ENCODE measurements at places on chromosomes 4 and X.
A peak's percentile ranks its signal among the peaks of the same experiment; 100 is the strongest.

DNA sequence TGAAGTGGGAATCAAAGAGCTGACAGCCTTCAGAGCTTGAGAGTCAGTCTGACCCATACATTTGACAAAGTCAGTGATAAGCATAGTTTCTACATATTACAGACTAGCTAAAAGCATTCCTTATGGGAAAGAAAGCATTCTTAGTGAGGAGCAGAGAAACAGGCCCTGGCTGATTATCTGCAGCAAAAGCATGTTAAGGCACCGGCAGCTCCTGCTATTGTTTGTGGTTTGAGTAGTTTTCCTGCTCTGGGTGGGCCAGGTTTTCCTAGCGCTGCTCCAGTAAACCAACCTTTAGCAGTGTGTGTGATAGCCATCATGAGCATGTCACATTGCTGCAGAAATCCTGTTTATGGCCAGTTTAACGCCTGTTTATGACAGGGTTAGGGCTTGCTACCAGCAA lies 51.6 kb upstream of the WDR1 start:
- H3K27ac ChIP-seq, result no peak overlapping the region
- no peaks in the 10 kb centered on the region for H3K36me3 ChIP-seq
- no peak overlapping the region for H3K4me3 ChIP-seq
- H3K4me1 ChIP-seq, result peaks cover 37% of the 10 kb centered on the region
- DNase-seq, result no peak
- no peaks in the 10 kb centered on the region for H3K27me3 ChIP-seq

DNA sequence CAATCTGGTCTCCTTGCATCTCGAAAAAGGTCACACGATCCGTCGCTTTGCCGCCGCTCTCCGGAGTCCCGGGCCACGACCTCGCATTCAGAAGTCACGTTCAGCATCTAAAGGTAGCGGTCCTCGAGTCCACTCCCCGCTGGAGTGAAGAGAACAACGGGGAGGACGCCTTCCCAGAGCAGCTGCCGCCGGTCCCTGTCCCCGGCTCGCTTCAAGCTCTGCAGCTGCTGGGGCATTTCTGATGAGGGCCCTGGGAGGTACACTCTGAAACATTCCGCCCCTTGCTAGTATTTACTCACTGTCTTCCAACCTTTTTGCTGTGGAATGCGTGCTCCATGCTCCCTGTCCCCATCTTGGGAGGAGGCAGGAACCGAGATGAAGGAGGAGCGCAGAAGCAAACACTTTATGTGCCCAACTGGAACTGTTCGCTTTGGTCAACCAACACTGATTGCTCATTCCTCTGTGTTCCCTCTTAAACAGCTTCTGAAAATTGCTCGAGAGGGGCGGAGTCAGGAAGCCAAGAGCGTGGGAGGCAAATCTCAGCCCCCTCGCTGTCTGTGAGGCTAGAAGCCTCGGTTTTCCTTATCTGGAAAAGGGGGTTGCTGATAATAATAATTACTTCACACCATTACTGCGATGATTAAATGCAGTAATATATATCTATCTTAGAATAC lies 6.4 kb upstream of the VAMP7 start:
- H3K27me3 ChIP-seq, result no peaks in the 10 kb centered on the region
- no peak for DNase-seq
- H3K36me3 ChIP-seq, result no peaks in the 10 kb centered on the region
- H3K4me3 ChIP-seq, result no peak overlapping the region
- H3K27ac ChIP-seq, result no peak overlapping the region

DNA sequence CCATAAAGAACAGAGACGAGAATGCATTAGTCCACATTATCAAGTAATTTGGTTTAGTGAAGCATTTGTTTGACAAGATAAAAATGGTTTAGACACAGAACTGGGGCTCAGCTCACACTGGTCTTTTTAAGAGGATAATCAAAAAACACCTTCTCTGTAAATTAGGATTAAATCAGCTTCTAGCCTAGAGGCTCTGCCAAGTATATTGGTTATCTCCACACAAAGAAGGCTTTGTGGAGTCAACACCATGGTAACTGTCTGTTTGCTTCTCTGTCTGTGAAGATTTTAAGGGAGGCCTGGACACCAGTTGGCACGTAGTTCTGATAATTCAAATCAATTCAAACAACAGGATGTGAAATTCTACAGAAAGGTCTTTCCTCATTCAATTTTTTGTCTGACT lies 687.0 kb downstream of the DMD start:
- H3K36me3 ChIP-seq, result peaks cover 22% of the 10 kb centered on the region
- no peak overlapping the region for H3K27ac ChIP-seq
- no peaks in the 10 kb centered on the region for H3K27me3 ChIP-seq
- DNase-seq, result no peak

DNA sequence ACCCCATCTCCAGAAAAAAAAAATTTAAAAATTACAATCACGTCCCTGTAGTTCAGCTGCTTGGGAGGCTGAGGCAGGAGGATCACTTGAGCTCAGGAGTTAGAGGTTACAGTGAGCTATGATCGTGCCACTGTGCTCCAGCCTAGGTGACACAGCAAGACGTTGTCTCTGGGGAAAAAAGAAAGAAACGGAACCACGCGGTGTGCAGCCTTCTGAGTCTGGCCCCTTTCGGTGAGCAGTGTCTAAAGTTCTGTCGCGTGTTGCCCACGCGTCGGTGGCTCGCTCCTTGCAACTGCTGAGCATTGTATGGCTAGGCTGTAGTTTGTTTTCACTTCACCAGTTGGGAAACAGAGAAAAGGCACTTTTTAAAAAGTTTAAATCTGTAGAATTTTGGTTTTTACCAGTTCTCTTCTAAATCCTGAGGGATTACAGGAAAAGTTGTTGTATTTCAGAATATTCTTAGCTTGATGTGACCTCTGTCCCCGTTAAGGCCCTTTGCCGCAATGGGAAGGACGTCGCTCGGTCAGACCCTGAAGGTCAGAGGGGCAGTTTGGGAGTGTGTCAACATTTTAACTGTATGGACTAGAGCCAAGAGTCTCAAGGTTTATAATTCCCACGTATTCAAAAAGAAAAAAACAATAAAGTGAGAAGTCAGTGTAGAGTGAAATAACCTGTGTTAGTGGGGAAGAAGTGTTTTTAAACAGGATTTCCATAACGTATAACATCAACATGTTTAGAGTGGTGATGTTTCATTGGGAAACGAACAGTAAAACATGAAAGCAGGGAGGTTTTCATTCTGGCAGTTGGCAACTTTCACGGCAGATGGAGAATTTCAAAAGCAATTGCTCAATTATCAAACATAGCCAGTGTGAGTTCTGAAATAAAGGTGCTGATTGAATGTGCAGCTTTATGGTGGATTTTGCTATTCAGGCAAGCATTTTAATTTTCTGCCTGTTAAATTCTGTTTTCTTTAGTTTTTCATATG lies 45.8 kb upstream of the MSANTD1 start:
- no peak for DNase-seq
- peaks cover 14% of the 10 kb centered on the region for H3K36me3 ChIP-seq
- peak overlapping the region; percentile 28 for H3K27ac ChIP-seq

- peak overlapping the region; percentile 48 for H3K4me3 ChIP-seq
- H3K4me1 ChIP-seq, result peaks cover 24% of the 10 kb centered on the region
- no peak for DNase-seq
- H3K36me3 ChIP-seq, result peaks cover 2% of the 10 kb centered on the region
Observed at GRCh38 chrX:49271341-49271740, 1.7 kb downstream of the PPP1R3F start.

DNA sequence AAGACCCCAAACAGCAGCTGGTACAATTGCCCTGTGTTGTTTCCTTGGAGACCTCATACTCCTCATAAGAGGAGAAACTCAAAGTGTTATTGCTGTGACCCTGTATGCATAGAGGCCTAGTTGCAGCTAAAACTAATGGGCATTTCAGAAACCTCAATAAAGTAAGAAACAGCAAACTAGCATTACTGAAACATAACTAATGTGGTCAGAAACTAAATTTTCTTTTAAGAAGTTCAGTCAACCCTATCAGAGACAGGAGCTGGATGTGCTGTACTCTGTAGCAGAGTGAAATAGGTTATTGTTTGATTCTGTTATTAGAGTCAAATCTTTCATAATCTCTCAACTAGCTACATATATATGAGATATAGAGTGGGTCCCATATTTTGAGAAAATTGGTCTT lies 257.5 kb upstream of the IRS4 start:
- no peak overlapping the region for H3K27ac ChIP-seq
- no peak for DNase-seq

DNA sequence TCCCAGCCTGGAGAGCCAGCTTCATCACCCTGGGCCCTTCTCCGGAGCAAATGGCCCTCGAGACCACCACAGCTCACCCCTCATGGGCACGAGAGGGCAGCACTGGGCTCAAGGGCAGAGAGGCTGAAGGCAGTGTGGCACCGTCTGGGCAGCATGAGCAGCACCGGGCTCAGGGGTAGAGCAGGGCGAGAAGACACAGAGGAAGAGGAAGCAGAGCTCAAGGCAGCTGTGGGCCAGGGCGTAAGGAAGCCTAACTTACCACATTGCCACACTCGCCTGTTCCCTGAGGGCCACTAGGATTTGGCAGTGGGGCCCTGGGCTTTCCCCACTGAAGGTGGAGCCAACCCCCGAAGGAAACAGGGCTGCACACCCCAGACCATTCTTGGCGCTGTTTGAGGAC lies 15.5 kb downstream of the ZNF185 start:
- no peaks in the 10 kb centered on the region for H3K4me1 ChIP-seq
- H3K27me3 ChIP-seq, result no peaks in the 10 kb centered on the region
- H3K27ac ChIP-seq, result no peak overlapping the region
- H3K4me3 ChIP-seq, result no peak overlapping the region

DNA sequence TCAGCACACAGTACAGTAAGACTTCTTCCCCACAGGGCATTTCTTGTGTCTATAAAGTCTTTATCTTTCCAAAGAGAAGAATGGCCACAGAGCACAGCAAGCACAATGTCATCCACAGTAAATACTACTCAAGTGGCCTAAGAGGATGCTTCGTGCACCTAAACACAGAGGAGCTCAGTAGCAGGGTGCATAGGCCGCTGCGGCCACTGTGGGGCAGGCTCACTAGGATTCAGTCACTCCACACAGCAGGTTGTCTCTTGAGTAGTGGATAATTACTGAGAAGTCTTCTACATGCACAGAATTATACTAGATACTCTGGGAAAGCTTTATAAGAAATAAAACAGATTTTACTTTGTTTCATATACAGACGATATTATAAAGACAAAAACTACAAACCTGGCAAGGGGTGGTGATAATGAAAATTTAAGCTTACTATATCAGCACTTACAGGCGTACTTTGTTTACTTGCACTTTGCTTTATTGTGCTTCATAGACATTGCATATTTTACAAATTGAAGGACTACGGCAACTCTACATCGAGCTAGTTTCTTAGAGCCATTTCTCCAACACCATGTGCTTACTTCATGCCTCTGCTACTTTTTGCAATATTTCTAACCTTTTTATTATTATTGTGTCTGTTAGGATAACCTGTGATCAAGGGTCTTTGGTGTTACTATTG lies 78.5 kb downstream of the PRDM5 start:
- no peak overlapping the region for H3K4me3 ChIP-seq
- H3K36me3 ChIP-seq, result no peaks in the 10 kb centered on the region
- peaks cover 42% of the 10 kb centered on the region for H3K4me1 ChIP-seq
- no peaks in the 10 kb centered on the region for H3K27me3 ChIP-seq

GRCh38 chr4:183140911-183141320 lies 41.9 kb downstream of the WWC2 start:
- H3K4me1 ChIP-seq, result peaks cover 23% of the 10 kb centered on the region
- peaks cover 4% of the 10 kb centered on the region for H3K36me3 ChIP-seq
- no peaks in the 10 kb centered on the region for H3K27me3 ChIP-seq
- H3K4me3 ChIP-seq, result no peak overlapping the region
- H3K27ac ChIP-seq, result no peak overlapping the region
- no peak for DNase-seq
